Endothelial cell of coronary artery (primary cell): ENCODE measurements at places on chromosomes 1 and 21. TPM values are rescaled to one million over a fixed set of nuclear protein-coding genes. Genes with fewer than 3 reads are reported as not detected.

Gene UBE2U
- total RNA-seq, result not detected in 2 replicates

Gene CRABP2
- total RNA-seq, result 0.09 TPM in 2 replicates

Gene RAB7B
- total RNA-seq, result 0.09 and 0.47 TPM in 2 replicates

Gene NBPF8
- 6.7 and 8.9 TPM in 2 replicates for total RNA-seq

Gene BSND
- not detected in 2 replicates for total RNA-seq

Gene NCF2
- 0.09 TPM in 1 of 2 replicates, not detected in the other for total RNA-seq

Gene OR2AK2
- total RNA-seq, result not detected in 2 replicates

Gene KIAA1614
- 1.1 and 3.3 TPM in 2 replicates for total RNA-seq

Gene ALX3
- not detected in 2 replicates for total RNA-seq

Gene BMP8B
- total RNA-seq, result under 0.01 and 0.19 TPM in 2 replicates

Gene LIN28A
- total RNA-seq, result not detected in 2 replicates

Gene MPL
- total RNA-seq, result not detected in 2 replicates

Gene TEX38
- not detected in 2 replicates for total RNA-seq

Gene TMEM69
- total RNA-seq, result 9.5 and 10.2 TPM in 2 replicates

Gene SPRR4
- not detected in 2 replicates for total RNA-seq

Gene GUCA2A
- not detected in 2 replicates for total RNA-seq

Gene SRSF11
- total RNA-seq, result 91.7 and 116 TPM in 2 replicates

Gene AGT
- 0.09 TPM in 1 of 2 replicates, not detected in the other for total RNA-seq

Gene SERTAD4
- 1.1 and 1.4 TPM in 2 replicates for total RNA-seq

Gene SYPL2
- total RNA-seq, result not detected in 2 replicates

Gene PSRC1
- total RNA-seq, result 3.9 and 8.5 TPM in 2 replicates

Gene TSACC
- not detected in 2 replicates for total RNA-seq

Gene XCL2
- total RNA-seq, result not detected in 2 replicates

Gene TTC22
- not detected in 2 replicates for total RNA-seq

Gene HES5
- total RNA-seq, result 0.47 TPM in 1 of 2 replicates, not detected in the other

Gene WNT9A
- total RNA-seq, result 1.3 and 4.4 TPM in 2 replicates

Gene LRRC71
- total RNA-seq, result 0.36 TPM in 1 of 2 replicates, not detected in the other

Gene RIPPLY3
- total RNA-seq, result not detected in 2 replicates

Gene VANGL2
- not detected in 2 replicates for total RNA-seq

Gene IL20
- not detected in 2 replicates for total RNA-seq

Gene DSCAM
- total RNA-seq, result 0.09 TPM in 1 of 2 replicates, not detected in the other

Gene TDRD10
- 2.5 and 2.7 TPM in 2 replicates for total RNA-seq

Gene TNFRSF1B
- total RNA-seq, result 14.7 and 17.0 TPM in 2 replicates

Gene ZNF695
- total RNA-seq, result 1.3 and 2.0 TPM in 2 replicates

Gene GABRD
- not detected in 2 replicates for total RNA-seq

Gene C1orf21
- total RNA-seq, result 10.4 and 16.4 TPM in 2 replicates

Gene TTC39A
- total RNA-seq, result 0.81 and 0.85 TPM in 2 replicates

Gene CD52
- not detected in 2 replicates for total RNA-seq

Gene KRTAP10-3
- not detected in 2 replicates for total RNA-seq

Gene HPCAL4
- total RNA-seq, result not detected in 2 replicates

Gene LCE1F
- total RNA-seq, result not detected in 2 replicates
